Kidney glomerular epithelial cell (primary cell): ENCODE measurements at places on chromosomes 5 and 9.

- no peak for DNase-seq
Observed at GRCh38 chr5:1778138-1779020, 21.3 kb downstream of the MRPL36 start.

GRCh38 chr5:103120607-103121200 is 603 bp downstream of the PPIP5K2 start:
- DNase-seq = no peak

- no peak for DNase-seq
Observed at GRCh38 chr9:35102465-35102768, 514 bp downstream of the STOML2 start.

- DNase-seq = no peak
Observed at GRCh38 chr9:93259490-93260262, 75.7 kb downstream of the WNK2 start.

GRCh38 chr5:98503616-98504015 is 269.8 kb upstream of the RGMB start:
- DNase-seq = no peak

DNA sequence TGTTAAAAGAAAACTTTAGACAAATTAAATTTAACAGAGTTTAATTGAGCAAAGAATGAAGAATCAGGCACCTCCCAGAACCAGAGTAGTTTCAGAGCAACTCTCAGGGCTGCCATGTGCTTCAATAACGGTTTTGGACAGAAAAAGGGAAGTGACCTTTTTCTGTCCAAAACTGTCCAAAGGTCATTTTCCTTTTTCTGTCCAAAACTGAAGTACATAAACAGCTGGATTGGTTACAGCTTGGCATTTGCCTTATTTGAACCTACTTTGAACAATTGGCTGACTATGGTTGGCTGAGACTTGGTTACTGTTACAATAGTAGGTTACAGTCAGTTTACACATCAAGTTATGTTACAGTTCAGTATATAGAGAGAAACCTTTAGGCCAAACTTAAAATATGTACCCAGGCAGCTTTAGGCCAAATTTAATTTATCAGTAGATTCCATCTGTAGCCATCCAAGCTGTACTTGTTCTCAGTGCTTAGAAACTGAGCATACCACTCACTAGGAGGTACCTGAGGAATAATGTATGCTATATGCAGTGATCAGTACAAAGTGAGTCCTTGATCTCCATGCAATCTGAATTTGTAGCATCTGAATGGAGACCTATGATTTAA is 44.0 kb downstream of the C9orf85 start:
- no peak for DNase-seq

DNA sequence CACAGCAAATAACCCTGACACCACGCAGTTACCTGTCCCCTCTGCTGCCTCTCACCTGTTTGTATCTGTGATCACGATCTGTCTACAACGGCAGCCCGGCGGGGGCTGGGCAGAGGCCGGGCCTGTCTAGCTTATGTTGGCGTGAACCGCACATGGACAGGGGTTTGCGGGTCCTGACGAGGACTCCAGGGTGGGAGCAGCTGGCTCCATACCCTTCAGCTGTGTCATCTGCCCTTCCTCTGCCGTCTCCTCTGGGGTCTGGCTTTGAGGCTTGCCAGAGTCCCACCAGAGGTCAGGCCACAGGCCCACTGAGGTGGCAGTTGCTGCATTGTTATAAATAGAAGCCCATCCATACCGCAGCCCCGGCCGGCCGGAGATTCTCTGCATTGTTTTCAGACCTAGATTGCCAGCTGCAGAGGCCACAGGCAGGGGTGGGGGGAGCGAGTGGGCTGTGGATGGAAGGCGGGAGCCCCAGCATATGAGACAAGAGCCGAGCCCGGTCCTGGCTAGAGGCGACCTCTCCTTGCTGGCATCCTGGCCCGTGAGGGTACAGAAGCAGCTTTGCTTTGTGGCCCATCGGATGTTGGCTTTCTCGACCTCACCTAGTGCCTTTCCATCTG is 37.8 kb downstream of the FAM78A start:
- DNase-seq = no peak

DNA sequence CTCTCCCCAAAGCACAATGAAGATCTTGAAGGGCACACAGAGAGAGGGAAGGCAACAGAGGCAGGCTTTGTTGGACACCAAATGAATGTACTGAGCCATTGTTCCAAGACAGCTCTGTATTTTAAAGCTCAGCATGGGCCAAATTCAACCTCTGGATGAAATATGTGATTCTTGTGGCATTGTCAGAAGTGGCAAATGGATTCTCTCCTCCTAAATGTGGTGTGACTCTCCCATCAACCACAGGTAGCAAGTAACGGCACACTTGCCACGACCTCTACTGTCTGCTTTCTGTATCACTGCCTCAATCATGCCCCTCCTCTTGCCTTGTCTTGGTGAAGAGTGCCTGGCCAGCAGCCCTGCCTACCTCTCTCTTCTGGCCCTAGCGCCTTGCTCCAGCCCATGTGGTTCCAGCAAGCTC is 6.1 kb upstream of the MOB3B start:
- no peak for DNase-seq

- DNase-seq = no peak
Observed at GRCh38 chr5:159398936-159399335, 68.6 kb upstream of the IL12B start.

- DNase-seq = no peak
Observed at GRCh38 chr9:74303945-74304344, 193.2 kb upstream of the RORB start.

DNA sequence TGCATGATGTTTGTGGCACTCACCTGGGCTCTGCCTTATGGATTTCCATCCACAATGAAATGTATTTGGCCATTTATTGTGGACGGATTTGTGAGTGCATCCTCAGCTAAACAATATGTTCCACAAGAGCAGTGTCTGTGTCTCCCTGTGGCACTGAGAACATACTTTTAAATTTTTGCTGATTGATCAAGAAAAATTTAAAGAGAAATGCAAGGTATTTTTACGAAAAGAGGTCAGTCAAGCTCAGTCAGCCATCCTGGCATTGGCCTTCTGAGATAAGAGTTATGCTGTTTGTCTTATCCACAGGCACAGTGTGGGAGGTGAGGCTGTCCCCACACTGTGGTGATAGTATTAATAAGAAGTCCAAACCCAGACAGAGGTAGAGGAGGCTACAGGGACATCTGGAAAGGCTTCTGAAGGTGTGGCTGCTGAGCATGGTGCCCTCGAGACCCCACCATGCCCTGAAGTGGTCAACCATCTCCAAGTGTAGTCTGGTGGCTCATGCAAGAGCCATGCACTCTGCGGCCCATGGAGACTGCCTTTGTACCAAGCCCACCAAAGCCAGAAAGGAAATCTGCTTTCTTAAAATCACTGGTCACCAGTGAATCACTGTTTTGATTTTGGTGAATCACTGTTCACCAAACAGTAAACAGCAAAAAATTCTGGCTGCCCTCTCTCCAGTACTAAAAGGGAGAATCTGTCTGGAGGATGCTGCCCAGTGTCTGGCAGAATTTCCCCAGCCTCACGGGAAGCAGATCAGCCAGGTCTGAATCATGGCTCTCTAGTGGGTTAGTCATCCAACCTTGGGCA is 28.8 kb downstream of the SPOCK1 start:
- peak; percentile 96 for DNase-seq
